Mesenteric fat pad (tissue), 1 donor: ENCODE measurements at places on chromosomes 7 and 10. TPM values are rescaled to one million over a fixed set of nuclear protein-coding genes. Genes with fewer than 3 reads are reported as not detected.

DNA sequence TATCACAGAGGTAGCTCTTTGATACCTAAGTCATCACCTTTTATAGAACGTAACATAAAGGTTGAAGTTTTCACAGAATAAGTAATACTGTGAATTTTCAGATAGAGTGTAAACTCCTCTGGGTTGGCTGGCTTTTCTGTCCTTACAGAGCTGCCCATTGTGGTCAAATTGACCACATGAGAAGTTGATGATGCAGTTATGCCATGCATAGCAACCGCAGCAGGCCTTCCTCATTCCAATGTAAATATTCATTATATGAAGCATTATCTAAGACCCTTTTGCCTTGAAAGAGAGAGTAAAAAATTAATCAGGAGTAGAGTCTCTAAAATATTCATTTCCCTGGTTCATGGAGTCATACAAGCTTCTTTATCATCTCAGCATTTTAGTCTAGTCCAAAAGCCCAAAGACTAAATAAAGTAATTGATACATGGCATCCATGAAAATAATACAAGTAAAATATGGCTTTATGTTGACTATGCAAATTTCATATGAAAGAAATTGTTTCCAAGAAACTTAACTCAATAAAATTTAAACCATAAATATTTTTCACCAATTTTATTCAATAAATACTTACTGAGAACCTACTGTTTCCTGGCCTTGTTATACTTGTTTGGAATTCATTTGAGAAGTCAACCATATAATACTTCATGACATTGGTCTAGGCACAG is 516.4 kb downstream of the PCDH15 start:
- no peak for DNase-seq

DNA sequence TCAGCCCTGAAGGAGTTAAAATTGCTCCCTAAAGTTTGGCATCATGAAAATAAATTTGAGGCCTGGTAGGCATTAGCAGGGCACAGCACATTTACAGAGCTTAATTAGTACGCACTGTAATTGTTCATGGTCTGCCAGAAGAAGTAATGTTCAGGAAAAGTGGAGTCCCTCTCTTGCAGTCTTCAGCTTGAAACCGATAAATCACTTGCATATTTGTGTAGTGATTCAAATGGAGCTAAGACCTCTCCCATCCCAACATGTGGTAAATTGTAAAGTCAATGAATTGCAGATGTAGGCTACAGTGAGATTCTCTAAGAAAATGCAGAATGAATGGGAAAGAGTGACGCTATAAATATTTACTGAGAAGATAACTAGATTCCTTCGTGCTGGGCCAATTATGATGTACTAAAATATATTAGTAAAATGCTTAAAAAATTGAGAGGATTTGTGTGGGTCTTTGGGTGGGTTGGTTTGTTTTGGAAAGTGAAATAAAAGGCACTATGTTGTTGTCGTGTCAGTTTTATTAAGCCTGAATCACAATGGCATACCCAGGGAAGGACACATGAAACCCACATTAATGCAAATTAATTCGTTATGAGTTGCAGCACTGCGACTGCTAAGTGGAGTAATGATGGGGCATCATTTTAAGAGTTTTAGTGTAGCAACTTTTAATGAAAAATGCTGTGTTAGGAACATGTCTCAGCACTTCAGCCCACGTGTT is 8.4 kb downstream of the TCF7L2 start:
- no peak for DNase-seq

- DNase-seq = no peak
These were observed 951.1 kb downstream of the NRG3 start for GRCh38 chr10:82826132-82826531.

GRCh38 chr7:113392841-113393540 is 274.6 kb upstream of the SMIM30 start:
- DNase-seq = no peak

DNA sequence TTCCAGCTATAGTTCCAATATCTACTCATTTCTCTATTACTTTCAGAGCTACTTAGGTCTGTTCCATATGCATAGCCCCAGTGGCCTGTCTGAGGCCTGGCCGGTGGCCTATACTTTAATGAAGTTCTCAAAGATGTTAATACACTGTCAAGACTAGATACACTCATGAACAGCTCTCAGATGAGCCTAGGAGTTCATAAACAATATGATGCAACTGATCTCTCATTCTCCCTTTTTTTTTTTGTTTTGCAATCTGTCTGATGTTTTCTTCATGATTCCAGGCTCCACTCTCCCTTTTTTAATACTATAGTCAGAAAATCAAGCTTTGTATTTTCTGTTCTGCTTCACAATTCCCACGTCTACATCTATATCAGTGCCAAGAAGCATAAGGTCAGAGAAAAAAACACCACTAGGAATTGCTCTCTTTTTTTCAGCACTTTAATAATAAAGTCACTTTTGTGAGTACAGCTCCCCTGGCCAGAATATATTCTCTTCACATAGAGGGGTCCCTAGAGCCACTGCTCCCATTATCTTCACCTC is 321.0 kb downstream of the C7orf25 start:
- DNase-seq = no peak

DNA sequence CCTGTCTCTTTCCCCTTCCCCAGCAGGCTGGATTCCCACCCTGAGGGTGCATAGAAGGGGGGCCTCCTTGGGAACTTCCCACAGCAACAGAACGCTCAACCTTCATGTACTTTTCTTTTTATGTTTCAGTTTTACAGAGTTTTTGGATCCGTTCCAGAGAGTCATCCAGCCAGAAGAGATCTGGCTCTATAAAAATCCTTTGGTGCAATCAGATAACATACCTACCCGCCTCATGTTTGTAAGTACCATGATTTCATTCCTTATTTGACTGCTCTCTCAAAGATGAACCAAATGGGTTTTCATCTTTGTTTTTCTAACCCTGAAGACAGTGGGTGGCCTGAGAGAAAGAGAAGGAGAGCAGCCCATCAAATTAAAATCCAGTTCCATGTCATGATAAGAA is 46.7 kb downstream of the PLPP4 start:
- no peak for DNase-seq

Gene SUMF2
- total RNA-seq = 106 TPM

Gene PI4K2A
- total RNA-seq = 22.3 TPM

Gene PPIF
- total RNA-seq = 181 TPM

Gene SPDYE11
- total RNA-seq = not detected
